NCI-H1105 (cell line): ENCODE measurements at places on chromosomes 5 and 9.

DNA sequence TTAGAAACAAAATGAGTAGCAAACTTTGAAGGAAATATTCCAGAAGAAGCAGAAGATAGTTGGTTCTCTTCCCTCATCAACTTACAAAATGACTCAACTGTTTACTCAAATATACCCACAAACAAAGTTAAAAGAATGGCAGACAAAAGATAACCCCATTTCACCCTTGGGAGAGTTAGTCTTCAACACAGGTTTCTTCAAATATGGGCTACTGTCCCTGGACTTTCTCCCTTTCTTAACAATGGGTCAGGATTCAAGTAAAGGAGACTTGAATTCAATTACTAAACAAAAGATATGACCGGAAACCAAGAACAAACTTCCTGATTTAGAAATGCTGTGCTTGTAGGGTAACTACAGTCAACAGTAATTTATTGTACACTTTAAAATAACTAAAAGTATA, 14.2 kb downstream of the RFX3 start:
- DNase-seq, result no peak

- DNase-seq, result no peak
Observed at GRCh38 chr5:1423901-1424603, 21.2 kb downstream of the SLC6A3 start.

DNA sequence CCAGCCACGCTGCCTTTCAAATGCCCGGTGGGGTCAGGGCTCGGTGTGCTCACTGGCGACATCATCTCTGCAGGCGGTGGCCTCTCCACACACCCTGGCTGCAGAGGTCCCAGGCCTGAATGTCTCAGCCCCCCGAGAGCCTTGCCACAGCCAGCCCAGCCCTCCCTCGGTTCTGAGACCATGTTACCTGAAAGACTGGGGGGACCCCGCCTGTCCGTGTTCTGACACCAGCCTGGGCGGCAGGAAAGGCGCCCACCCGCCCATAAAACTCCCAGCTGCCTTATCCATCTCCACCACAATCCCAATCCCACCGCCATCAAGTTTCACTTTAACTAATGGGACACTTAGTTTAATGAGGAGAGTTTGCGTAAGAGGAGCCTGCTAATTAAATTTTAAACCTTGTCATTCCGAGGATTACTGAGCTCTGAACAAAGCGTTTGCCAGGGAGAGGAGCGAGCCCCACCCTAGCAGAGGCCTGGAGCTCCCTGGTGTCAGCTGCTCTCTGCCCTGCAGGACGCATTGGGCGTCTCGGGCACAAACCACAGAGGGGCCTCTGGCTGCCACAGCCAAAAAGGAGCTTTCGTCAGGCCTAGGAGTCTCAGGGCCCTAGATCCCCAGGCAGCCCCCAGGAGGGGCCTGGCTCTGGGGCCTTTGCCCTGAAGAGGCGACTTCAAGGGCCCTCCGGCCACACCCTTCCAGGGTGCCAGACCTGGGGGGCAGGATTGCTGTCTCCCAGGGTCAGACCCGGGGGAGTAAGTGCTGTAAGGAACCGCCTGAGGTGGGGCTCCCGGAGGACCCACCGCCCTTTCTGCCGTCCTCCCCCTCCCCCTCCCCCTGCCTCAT, 15.3 kb downstream of the LHX3 start:
- DNase-seq, result no peak

DNA sequence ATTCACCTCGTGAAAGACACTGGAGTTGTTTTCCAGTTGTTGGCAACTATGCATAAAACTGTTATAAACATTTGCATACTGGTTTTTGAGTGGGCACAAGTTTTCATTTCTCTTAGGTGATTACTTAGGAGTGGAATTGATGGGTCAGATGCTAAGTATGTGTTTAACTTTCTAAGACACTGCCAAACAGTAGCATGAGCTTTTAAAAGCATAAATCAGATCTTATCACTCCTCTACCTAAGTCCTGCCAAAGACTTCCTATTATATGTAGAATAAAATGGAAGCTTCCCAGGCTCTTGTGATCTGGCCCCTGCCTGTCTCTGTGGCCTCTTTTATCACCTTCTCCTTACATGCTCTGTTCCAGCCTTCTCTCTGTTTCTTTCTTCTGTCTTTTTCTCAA, 72.6 kb downstream of the SH3RF2 start:
- DNase-seq, result no peak

DNA sequence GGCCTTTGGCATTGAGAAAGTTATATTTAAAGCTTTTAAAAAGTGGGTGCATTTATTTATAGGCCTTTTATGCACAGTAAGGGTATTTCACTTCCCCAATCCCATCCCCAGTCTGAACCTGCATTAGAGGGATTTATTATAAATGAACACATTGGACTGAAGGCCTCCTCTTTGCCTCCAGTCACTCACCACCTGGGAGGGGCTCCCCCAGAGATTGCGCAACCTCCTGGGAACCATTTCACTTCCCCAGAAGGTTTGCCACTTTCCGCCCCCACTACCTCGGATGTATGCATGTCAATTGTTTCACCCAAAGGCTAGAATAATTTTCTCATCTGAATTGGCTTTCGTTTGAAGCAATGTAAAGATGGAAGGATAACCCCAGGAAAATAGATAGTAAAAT, 29.8 kb upstream of the VCAN start:
- no peak for DNase-seq

- DNase-seq, result no peak
Observed at GRCh38 chr5:45847877-45848276, 151.7 kb upstream of the HCN1 start.

DNA sequence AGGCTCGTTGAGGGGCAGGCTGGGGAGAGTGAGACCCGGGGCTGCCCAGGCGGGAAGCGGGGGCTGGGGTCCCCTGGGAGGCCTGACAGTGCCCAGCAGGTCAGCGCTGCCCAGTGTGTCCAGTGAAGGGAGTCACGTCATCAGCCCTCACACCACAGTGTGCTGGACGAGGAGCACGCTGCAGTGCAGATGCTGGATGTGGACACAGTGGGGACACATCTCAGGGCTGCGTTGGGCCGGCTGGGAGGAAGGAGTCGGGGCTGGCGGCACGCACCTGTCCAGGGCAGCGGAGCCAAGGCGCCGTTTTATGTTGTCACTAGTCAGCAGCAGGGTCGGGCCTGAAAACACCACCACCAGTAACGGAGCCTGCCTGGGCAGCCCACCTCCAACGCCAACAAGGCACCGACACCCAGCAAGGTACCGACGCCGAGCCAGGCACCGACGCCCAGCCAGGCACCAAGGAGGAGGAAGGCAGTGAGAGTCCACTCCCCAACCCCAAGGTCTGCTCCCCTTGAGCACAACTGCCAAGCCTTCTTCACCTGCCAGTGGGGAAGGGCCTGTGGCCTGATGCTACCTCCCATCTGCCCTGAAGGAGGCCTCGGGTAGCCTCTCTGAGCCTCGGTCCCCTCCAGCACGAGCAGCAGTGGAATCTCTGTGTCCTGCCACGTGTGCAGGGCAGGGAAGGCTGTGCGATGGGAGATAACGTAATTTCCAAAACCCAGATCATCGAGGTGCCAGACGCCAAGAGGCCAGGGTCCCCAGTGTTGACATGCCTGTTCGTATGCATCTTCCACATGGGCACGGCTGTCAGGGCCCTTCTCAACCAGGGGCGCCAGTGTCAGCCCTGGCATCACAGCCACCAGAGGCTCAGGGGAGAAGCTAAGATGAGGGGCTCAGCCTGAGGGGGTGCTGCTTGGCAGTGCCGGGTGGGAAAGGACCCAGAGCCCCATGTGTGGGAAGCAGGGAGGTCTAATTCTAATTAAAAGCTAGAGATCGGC, 21.9 kb upstream of the NSMF start:
- no peak for DNase-seq

GRCh38 chr5:109645707-109646192, 44.0 kb upstream of the MAN2A1 start:
- peak; percentile 61 for DNase-seq

DNA sequence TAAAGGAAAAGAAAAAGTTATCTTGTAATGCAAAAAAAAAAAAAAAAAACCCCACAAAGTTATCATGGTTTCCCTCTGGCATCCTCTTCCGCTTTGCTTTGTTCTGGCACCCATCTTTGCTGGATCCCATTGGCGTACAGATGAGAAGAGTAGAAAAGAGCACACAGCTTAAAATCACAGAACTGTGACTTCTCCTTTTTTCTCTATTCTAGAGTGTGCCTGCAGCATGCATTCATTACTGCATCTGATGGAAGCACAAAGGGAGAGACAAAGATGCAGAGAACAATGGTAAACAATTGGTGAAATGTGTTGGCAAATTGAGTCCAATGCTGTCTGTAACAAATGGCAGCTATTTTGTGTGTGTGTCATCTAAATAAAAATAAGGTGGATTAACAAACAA, 440.8 kb upstream of the PIK3R1 start:
- no peak for DNase-seq

GRCh38 chr9:124863371-124863871, 1.5 kb downstream of the ARPC5L start:
- no peak for DNase-seq

- no peak for DNase-seq
Observed at GRCh38 chr9:129845373-129845772, 10.1 kb downstream of the USP20 start.

DNA sequence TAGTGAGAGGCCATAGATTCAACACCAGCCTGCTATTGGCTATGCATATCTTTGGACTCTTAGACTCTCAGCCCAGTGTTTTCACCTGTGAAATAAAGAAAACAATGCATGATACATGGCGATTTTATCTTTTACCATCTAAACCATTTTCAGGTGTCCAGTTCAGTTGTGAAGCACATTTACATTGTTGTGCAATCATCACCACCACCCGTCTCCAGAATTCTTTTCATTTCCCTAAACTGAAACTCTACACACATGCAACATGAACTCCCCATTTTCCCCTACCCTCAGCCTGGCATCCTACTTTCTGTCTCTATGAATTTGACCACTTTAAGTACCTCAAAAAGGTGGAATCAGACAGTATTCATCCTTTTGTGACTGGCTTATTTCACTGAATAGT, 420.6 kb downstream of the MED10 start:
- no peak for DNase-seq

DNA sequence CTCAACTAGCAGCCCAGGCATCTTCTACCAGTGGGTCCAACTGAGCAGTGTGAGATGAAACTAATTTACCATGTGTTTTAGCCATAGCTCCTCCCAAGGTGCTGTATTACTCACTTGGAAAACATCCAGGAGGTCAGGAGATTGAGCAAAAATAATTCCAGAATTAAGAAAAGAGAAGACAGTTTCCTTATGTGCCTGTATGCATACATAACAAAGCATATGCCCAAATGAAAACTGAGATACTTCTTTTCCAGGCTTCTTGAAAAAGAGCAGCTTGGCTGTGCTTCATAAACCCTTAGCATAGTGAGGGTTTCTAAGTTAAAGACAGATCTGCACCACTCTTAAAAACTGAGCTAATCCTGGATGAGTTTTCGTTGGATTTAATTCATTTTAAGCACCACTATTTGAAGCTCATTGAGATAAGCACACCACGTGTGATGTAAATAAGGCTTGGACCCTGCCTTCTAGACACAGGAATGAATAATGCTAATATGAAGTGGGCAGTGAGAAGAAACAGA, 119.4 kb downstream of the ADAMTS12 start:
- no peak for DNase-seq

- no peak for DNase-seq
Observed at GRCh38 chr5:1517838-1518237, 5.9 kb downstream of the LPCAT1 start.

GRCh38 chr9:98742325-98743280, 33.9 kb upstream of the GABBR2 start:
- no peak for DNase-seq

DNA sequence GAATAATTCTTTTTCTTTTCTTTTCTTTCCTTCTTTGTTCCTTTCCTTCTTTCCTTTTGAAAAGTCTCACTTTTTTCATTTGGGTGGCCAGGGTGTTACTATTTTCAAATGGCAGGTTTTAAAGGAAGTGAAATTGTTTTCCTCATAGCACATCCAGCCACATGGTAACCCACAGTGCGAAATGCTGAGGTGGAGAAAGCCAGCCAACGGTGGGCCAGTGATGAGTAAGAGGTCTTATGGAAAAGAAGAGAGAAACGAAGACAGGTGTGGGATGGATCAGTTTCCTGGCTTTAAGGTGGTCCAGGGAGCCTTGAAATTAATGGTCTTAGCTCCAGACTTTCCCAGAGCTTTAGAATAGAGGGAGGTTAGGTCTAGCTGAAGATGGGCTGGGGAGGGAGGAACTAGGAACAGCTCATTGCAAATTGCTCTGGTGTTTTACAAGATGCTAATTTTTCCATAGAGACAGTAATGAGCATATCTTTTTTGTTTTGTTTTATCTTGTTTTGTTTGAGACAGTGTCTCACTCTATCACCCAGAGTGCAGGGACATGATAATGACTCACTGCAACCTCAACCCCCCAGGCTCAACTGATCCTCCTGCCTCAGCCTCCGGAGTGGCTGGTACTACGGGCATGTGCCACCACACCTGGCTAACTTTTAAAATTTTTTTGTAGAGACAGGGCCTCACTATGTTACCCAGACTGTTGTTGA, 17.8 kb downstream of the ITK start:
- no peak for DNase-seq

GRCh38 chr5:139124774-139125520, 73.2 kb downstream of the SIL1 start:
- no peak for DNase-seq

GRCh38 chr5:93583768-93584595, 960 bp downstream of the NR2F1 start:
- DNase-seq, result peak; percentile 49

DNA sequence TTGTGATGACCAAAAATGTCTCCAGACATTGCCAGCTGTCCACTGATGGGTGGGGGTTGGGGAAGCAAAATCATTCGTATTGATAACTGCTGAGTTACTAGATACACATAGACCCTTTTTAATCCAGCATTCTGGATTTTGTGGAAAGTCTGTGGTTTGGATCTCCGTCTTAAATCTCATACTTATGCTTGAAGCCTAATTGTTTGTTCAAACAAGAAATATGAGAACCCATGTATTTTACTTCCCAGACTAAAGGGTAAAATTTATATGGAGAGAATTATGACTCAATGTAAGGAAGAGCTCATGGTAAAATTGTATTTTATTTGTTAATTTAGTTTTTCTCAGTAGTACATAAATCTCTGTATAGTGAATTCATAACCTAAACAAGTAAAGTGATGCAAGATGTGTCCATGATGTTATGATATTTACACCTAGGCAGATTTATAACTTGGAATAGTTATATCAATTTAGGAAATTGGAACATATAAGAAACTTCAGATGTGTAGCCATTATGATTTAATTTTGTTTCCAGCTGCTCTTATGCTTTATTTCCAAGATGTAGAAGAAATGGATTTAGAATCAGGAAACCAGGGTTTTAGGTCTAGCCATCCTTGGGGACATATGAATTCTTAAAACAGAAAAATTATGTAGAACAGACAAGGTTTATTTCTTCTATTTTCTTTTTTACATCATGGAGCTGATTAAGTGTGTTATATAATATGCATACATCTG, 4.5 kb upstream of the OGN start:
- no peak for DNase-seq
